Body of pancreas (tissue), 4 donors: ENCODE measurements at places on chromosomes 4 and X. TPM values are rescaled to one million over a fixed set of nuclear protein-coding genes. Genes with fewer than 3 reads are reported as not detected.
A peak's percentile ranks its signal among the peaks of the same experiment; 100 is the strongest.

- no peak for DNase-seq
- no peaks in the 10 kb centered on the region for H3K27me3 ChIP-seq
- H3K27ac ChIP-seq = no peak overlapping the region
- H3K36me3 ChIP-seq = no peaks in the 10 kb centered on the region
Measured at GRCh38 chrX:12777670-12778069, 13.5 kb upstream of the PRPS2 start.

- no peak for DNase-seq
- peaks cover 51% of the 10 kb centered on the region for H3K4me1 ChIP-seq
- no peaks in the 10 kb centered on the region for H3K27me3 ChIP-seq
- peak overlapping the region; percentile 49 for H3K27ac ChIP-seq
- H3K36me3 ChIP-seq = no peaks in the 10 kb centered on the region
Measured at GRCh38 chrX:153794897-153795816, 689 bp downstream of the SSR4 start.

DNA sequence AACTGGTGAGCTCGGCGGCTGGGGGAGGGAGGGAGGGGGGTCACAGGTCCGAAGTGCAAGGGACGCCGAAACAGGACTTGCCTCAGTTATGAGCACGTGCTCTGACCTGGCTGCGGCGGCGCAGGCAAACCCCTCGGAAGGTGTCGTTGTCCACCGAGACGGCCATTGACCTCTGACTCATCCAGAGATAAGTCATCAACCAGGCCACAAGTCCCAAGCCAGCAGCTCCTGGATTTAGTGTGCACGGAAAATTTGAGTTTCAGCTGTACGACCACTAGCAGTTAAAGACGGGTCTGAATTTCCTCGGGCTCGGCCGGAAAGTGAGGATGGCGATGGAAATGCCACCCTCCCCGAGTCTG, 674 bp downstream of the SH3D19 start:
- no peaks in the 10 kb centered on the region for H3K36me3 ChIP-seq
- no peaks in the 10 kb centered on the region for H3K27me3 ChIP-seq
- H3K4me1 ChIP-seq = peaks cover 20% of the 10 kb centered on the region
- peak overlapping the region; percentile 90 for H3K27ac ChIP-seq
- DNase-seq = peak; percentile 66

- no peak for DNase-seq
- H3K4me3 ChIP-seq = no peak overlapping the region
- H3K27ac ChIP-seq = peak overlapping the region; percentile 65
- H3K27me3 ChIP-seq = no peaks in the 10 kb centered on the region
Measured at GRCh38 chr4:185657183-185657582, 121.9 kb upstream of the PDLIM3 start.

- H3K27ac ChIP-seq = peak overlapping the region; percentile 66
- no peak overlapping the region for H3K4me3 ChIP-seq
- H3K4me1 ChIP-seq = peaks cover 35% of the 10 kb centered on the region
- no peaks in the 10 kb centered on the region for H3K36me3 ChIP-seq
- H3K27me3 ChIP-seq = no peaks in the 10 kb centered on the region
Measured at GRCh38 chr4:16034010-16034748, 49.6 kb downstream of the PROM1 start.

GRCh38 chr4:7463566-7464258, 29.0 kb upstream of the PSAPL1 start:
- no peaks in the 10 kb centered on the region for H3K36me3 ChIP-seq
- DNase-seq = no peak
- peaks cover 4% of the 10 kb centered on the region for H3K27me3 ChIP-seq
- no peak overlapping the region for H3K27ac ChIP-seq
- peaks cover 8% of the 10 kb centered on the region for H3K4me1 ChIP-seq

CT45A5 gene
- not detected for total RNA-seq
